Fibroblast of villous mesenchyme (primary cell): ENCODE measurements at places on chromosomes 13 and 19. TPM values are rescaled to one million over a fixed set of nuclear protein-coding genes. Genes with fewer than 3 reads are reported as not detected.

The NPHS1 gene
- not detected in 2 replicates for total RNA-seq

The CGB1 gene
- not detected in 2 replicates for total RNA-seq

The ZNF486 gene
- 3.5 and 7.3 TPM in 2 replicates for total RNA-seq

The NLRP5 gene
- not detected in 2 replicates for total RNA-seq

The TNFSF13B gene
- 0.64 and 2.6 TPM in 2 replicates for total RNA-seq

The TEX26 gene
- total RNA-seq: under 0.01 TPM in 1 of 2 replicates, not detected in the other

The SLITRK1 gene
- total RNA-seq: not detected in 2 replicates

The CGB5 gene
- 0.32 TPM in 1 of 2 replicates, not detected in the other for total RNA-seq

The CBY2 gene
- not detected in 2 replicates for total RNA-seq

The PEAK3 gene
- total RNA-seq: under 0.01 TPM in 1 of 2 replicates, not detected in the other

The SF3A2 gene
- total RNA-seq: 24.6 and 25.1 TPM in 2 replicates

The SIGLECL1 gene
- not detected in 2 replicates for total RNA-seq

- DNase-seq: no peak
Observed at GRCh38 chr19:49475191-49475917, 1.3 kb downstream of the FLT3LG start.

- DNase-seq: peak; percentile 21
Observed at GRCh38 chr19:36604656-36605100, 435 bp upstream of the ZNF382 start.

DNA sequence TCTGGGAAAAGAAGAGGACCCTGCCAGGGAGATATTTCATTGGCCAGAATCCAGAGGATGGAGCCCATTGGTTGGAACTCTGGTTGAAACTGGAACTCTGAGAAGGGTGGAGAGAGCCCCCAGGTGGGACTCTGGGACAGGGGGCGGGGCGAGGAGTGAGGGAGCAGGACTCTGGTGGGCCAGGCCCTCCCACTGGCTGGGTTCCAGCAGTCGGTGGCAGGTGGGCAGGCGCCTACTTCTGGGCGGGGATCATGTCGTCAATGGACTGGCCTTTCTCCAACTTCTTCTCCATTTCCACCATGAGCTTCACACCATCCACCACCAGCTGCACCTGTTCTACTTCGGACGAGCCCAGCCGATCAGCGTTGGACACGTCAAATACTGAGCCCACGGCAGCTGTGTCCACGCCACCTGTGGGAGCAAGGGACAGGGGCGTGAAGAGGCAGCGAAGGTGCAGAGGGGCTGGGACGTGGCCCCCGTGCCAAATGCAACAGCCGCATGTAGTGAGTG is 16.1 kb downstream of the CKM start:
- DNase-seq: no peak

DNA sequence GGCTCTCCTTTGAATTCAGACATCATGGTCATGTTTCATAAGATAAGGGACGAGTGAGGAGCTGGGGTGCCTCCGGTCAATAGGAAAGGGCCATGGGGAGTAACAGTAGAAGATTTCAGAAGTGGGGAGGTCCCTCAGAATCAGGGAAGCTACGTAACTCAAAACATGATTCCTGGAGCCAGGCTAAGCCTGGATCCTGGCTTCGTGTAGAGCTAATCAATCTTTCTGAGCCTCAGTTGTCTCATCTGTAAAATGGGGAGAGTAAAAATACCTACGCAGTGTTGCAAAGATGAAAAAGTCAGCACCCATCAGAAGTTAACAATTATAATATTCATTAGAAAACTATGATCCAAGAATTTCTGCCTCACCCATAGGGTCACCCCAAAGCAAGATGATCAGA is 106.5 kb downstream of the CACNA1A start:
- no peak for DNase-seq

GRCh38 chr13:111577956-111578605 is 257.6 kb downstream of the TEX29 start:
- no peak for DNase-seq

- DNase-seq: no peak
Observed at GRCh38 chr13:55664178-55664577, 1476.5 kb upstream of the PRR20A start.

DNA sequence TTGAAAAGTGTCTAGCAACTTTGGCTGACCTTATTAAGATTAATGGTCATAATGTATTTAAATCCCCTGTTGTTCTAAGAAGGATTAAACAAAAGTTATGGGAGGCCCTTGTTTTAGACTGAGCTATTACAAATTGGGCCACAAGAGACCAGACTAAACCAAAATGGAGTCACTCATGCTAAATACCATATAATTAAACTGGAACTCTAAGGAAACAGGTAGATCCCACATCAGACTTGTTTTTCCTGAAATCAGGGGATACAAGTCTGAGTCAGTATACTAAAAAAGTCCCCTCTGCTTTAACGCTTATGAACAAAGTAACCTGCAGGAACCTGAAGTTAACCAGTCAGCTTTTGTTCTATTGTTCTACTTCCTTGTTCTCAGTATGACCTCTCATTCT is 305.9 kb upstream of the SGCG start:
- DNase-seq: no peak

GRCh38 chr19:15502264-15502663 is 6.1 kb upstream of the CYP4F22 start:
- DNase-seq: no peak

DNA sequence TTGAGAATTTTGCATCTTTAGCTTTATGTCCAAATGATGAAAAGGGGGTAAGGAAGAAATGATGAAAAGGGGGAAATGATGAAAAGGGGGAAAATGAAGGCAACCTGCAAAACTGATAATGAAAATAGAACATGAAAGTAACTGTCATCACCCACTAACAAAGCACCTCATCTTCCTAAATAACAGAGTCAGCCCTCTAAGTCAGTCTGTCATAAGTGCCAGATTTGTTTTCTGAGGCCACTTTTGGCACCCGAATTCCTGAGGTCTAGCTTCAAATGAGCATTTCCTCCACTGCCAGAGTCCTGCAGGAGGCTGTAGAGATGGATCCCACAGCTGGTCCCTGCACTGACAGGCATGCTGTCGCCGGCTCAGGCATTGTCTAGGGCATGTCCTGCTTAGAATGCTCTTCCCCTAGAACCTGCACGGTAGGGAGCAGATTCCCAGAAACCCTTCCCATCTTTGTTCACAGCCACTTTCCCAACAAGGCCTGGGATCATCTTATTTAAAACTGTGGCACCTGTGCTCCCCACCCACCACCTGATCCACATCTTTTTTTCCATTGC is 25.3 kb downstream of the RAP2A start:
- no peak for DNase-seq

DNA sequence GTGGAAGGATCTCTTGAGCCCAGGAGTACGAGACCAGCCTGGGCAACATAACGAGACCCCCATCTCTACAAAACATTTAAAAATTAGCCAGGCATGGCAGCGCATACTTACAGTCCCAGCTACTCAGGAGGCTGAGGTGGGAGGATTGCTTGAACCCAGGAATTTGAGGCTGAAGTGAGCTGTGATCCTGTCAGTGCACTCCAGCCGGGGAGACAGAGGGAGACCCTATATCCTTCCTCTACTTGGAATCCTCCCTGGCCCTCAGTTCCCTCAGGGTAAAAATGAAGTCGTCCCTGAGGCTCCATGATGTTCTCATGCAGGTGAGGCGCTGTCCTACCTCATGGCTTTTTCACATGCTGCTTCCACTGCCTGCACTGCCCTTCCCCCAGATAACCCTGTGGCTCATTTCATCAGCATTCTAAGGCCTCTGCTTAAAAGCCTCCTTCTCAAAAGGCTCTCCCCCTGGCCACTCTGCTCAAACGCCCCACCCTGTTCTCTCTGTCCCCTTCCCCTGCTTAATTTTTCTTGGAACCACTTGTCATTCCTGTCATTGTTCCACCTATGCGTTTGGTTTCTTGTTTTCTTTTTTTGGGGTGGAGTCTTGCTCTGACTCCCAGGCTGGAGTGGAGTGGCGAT is 19.2 kb downstream of the DNM2 start:
- DNase-seq: no peak

- DNase-seq: no peak
Observed at GRCh38 chr19:41688687-41689086, 617 bp upstream of the CEACAM7 start.

- peak; percentile 45 for DNase-seq
Observed at GRCh38 chr19:16185768-16186123, 536 bp downstream of the FAM32A start.

GRCh38 chr13:107450431-107450830 is 764.9 kb downstream of the LIG4 start:
- DNase-seq: peak; percentile 20

GRCh38 chr19:31492050-31492449 is 142.8 kb upstream of the TSHZ3 start:
- DNase-seq: peak; percentile 11

DNA sequence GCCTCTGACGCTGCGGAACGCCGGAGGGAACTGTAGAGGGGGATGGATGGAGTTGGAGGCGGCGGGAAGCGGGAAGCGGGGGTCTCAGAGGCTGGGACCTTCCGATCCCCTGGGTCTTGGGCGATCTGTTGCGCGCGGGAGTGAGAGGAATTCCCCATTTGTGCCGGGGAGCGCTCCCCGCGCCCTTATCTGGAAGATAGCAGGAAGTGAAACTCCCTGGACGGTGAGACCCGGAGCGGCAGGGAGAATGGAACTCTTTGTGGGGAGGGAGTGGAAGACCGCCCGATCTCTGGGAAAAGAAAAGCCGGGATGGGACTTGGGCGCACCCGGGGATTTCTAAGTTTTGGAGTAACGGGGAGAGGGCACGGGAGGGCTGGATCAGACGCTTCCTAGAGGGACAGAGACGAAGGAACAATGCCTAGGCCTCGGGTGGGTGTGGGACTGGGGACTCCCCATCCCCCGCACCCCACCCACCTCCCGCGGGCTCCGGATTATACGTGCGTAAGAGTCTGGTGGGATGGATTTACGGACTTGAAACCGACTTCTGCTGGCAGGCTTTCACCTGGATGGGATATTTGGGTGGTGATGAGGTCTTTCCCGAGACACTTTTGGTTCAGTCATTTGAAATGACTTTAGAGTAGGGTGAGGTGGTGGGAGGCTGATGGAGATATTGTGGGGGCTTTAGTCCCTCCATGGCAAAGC is 495 bp downstream of the LSR start:
- DNase-seq: no peak

DNA sequence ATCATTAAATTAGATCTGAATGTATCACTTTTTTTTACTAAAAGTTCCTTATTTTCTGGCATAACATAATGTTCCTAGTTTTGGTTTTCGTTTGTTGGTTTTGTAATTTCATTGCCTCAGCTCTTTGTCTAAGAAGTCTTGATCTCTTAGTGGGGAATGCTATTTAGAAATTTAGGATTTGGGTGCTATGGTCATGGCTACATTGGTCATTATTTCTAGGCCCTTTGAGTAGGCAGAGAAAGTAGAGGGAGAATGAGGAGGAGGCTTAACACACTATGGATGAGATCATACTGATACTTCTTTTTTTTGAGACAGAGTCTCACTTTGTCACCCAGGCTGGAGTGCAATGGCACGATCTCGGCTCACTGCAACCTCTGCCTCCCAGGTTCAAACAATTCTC is 41.8 kb downstream of the PIBF1 start:
- DNase-seq: no peak

- no peak for DNase-seq
Observed at GRCh38 chr13:28685114-28685513, 26.2 kb downstream of the POMP start.

DNA sequence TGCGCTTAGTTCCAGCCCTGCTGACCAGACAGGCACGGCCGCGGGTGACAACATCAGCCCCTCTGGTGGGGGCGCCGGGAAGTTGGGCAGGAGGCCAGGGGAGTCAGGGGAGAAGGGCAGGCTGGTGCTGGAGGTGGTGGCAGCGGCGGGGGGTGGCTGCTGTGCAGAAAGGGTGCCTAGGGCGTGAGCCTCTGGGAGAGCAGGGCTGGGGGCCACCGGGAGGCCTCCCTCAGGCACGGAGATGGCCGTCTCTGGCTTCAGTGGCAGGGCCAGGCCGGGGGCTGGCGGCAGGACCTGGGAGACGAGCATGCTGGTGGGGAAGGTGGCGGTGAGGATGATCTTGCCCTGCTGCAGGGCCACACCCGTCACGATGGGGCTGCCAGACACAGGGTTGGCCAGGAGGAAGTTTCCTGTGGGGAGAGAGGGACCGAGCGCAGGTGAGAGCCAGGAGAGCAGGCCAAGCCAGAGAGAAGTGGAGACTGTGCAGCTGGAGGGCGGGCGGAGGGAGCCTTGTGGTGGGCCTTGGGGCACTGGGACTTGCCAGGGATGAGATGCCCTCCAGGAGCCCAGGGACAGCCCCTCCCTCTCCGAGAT is 3.3 kb downstream of the SIX5 start:
- no peak for DNase-seq

- peak; percentile 57 for DNase-seq
Observed at GRCh38 chr13:106083620-106084350, 451.7 kb downstream of the EFNB2 start.

DNA sequence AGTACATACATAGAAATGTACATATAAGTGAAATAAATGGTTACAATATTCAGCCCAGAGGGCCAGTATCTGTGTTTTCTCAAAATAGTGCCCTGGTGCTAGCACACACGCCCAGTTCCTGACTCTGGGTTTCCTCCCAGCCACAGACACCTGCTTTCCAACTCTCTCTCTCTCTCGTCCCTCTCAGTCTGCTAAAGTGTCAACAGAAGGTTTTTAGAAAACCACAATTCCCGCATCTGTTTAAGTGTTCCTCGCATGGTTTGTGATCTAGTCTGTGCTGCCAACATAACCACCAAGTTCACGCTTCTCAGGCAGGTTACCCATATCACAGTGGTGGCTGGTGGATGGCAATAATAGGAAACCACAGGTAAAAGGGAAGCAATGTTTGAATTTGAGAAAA is 17.8 kb upstream of the UPF3A start:
- DNase-seq: no peak

- no peak for DNase-seq
Observed at GRCh38 chr13:36905944-36906343, 14.1 kb downstream of the SMAD9 start.

GRCh38 chr13:26721251-26722121 is 39.1 kb downstream of the GPR12 start:
- no peak for DNase-seq

DNA sequence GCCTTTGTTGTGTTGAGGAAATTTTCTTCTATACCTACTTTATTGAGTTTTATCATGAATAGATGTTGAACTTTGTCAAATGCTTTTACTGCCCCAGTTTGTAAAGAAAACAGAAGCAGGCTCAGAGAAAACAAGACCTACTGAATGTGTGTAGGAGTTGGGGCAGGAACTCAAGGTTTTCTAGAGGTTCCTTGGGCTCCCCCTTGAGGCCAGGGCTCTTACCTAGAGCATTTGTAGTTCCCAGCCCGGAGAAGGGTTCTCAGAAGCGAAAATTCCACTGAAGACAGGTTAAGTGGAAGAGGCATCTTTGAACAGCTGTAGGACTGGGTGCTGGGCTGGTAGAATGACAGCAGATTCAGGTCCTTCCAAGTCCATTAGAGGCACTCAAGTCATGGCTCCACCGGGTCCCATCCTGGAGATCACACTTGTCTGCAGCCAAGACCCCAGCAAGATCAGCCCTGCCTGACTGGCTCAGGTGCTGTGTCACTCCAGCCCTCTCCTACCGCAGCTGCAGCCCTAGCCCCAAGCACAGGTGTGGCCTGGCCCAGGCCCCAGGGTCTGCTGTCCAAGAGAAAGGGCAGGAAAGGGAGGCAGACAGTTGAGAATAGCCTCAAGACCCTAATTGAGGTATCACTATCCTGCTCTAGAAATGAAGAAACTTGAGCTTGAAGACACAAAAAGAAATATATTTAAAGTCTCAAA is 425.5 kb downstream of the PCDH20 start:
- DNase-seq: no peak
